Activated CD8-positive, alpha-beta T cell treated with anti-CD3 and anti-CD28 coated beads, Interleukin-2, amount 10 ng/mL, durations not matched to agents 7 days and 5 days (primary cell): ENCODE measurements at places on chromosomes 3 and 15. TPM values are rescaled to one million over a fixed set of nuclear protein-coding genes. Genes with fewer than 3 reads are reported as not detected.

- no peak overlapping the region for H3K4me3 ChIP-seq
- DNase-seq, result no peak
- H3K4me1 ChIP-seq, result no peaks in the 10 kb centered on the region
- no peak overlapping the region for H3K27ac ChIP-seq
- no peaks in the 10 kb centered on the region for H3K27me3 ChIP-seq
- H3K36me3 ChIP-seq, result no peaks in the 10 kb centered on the region
These were observed 730.4 kb downstream of the EDEM1 start for GRCh38 chr3:5917932-5918331.

GRCh38 chr3:128494367-128494650, 1.3 kb upstream of the GATA2 start:
- H3K27ac ChIP-seq, result no peak overlapping the region
- no peak overlapping the region for H3K4me3 ChIP-seq
- peaks cover 66% of the 10 kb centered on the region for H3K27me3 ChIP-seq
- H3K36me3 ChIP-seq, result no peaks in the 10 kb centered on the region
- DNase-seq, result no peak
- peaks cover 18% of the 10 kb centered on the region for H3K4me1 ChIP-seq

- H3K4me1 ChIP-seq, result peaks cover 24% of the 10 kb centered on the region
- peaks cover 2% of the 10 kb centered on the region for H3K36me3 ChIP-seq
- no peak overlapping the region for H3K27ac ChIP-seq
- H3K27me3 ChIP-seq, result no peaks in the 10 kb centered on the region
- no peak for DNase-seq
These were observed 227.8 kb downstream of the UBE2E2 start for GRCh38 chr3:23430781-23431398.

DNA sequence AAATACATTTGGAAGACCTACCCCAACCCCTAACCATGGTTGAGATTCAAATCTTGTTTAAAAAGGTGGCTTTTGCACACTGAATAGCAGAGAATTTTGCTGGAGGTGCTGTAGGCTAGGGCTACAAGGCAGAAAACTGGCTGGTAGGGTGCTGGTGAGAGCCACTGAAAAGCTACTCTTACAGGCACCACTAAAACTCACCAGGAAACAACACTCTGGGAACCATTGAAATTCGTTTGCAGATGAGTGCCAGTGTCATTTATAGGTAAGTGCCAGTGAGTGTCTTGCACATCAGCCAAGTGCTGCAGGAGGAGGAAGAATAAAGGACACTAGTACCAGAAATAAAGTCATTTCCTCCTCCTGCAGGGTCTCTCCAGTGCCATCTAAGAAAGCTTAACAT, 610.2 kb downstream of the ZNF385D start:
- no peak overlapping the region for H3K4me3 ChIP-seq
- no peak overlapping the region for H3K27ac ChIP-seq
- no peaks in the 10 kb centered on the region for H3K36me3 ChIP-seq
- H3K27me3 ChIP-seq, result no peaks in the 10 kb centered on the region

DNA sequence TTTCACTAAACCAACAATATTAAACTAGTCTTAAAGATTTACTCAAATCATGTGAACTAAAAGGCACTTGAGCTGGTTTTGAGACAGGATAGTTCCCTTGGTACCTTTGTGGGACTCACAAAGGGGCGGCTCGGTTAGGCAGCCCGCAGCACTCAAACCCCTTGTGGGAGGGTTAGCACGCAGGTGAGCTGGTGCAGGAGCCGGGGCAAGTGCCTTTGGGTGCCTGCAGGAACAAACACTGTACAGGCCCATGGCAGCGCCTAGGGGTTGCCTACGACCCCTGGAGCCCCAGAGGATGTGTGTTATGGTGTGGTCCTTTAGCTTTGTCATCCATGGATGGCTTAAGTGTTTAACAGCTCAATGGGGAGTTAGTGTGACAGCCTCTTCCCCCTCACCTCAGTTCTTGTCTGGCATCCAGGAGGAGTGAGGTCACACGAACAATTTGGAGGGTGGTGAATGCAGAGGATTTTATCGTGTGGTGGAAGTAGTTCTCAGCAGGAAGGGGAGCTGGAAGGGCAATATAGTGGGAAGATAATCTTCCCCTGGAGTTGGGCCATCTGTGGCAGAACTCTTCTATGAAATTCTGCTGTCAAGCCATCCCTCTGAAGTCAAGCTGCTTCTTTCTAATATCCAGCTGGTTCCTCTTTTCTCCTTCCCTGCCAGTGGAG, 470.9 kb downstream of the RBMS3 start:
- H3K36me3 ChIP-seq, result no peaks in the 10 kb centered on the region
- no peaks in the 10 kb centered on the region for H3K4me1 ChIP-seq
- H3K27me3 ChIP-seq, result peaks cover 2% of the 10 kb centered on the region
- no peak for DNase-seq

DNA sequence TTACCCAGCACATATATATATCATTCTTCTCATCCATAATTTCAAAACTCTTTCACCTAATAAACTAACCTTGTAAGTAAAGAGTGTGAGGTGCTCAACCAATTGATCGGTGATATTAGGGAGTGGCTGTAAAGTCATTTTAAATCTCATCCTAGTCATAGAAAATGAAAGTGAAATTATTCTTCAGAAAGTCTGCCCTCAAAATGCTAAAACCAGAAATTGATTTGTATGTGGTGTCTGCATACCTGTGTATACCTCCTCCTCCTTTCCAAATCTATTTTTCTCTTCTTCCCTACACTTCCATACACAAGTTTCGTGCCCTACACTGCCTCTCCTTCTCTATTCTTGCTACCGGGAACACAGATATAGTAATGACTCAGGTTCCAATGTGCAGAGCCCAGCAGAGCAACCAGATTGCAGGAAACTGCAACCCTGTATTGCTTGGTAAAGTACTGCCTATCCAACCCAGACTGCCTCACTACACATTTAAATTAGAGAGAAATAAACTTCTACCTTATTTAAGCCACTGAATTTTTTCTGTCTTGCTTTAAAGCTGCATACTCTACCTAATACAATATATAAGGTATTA, 7.4 kb upstream of the TBC1D5 start:
- H3K36me3 ChIP-seq, result no peaks in the 10 kb centered on the region
- H3K4me1 ChIP-seq, result peaks cover 28% of the 10 kb centered on the region
- peak overlapping the region; percentile 74 for H3K4me3 ChIP-seq
- peaks cover 4% of the 10 kb centered on the region for H3K27me3 ChIP-seq
- peak overlapping the region; percentile 85 for H3K27ac ChIP-seq

- H3K4me3 ChIP-seq, result no peak overlapping the region
- no peaks in the 10 kb centered on the region for H3K36me3 ChIP-seq
- no peaks in the 10 kb centered on the region for H3K27me3 ChIP-seq
- no peak for DNase-seq
These were observed 449.6 kb downstream of the MECOM start for GRCh38 chr3:169213956-169214355.

- DNase-seq, result no peak
- H3K27me3 ChIP-seq, result peaks cover 7% of the 10 kb centered on the region
- no peak overlapping the region for H3K4me3 ChIP-seq
- no peak overlapping the region for H3K27ac ChIP-seq
These were observed 47.7 kb upstream of the SLC7A14 start for GRCh38 chr3:170633573-170633972.

- H3K27me3 ChIP-seq, result peaks cover 6% of the 10 kb centered on the region
- no peak overlapping the region for H3K4me3 ChIP-seq
- H3K27ac ChIP-seq, result no peak overlapping the region
- H3K36me3 ChIP-seq, result no peaks in the 10 kb centered on the region
- H3K4me1 ChIP-seq, result no peaks in the 10 kb centered on the region
These were observed 132.7 kb upstream of the RAP2B start for GRCh38 chr3:153029350-153029749.

GRCh38 chr3:57960174-57960505, 48.1 kb upstream of the FLNB start:
- H3K4me1 ChIP-seq, result peaks cover 14% of the 10 kb centered on the region
- DNase-seq, result no peak
- no peak overlapping the region for H3K27ac ChIP-seq
- H3K4me3 ChIP-seq, result no peak overlapping the region
- no peaks in the 10 kb centered on the region for H3K36me3 ChIP-seq

GRCh38 chr3:4714045-4714444, 220.9 kb downstream of the ITPR1 start:
- no peak overlapping the region for H3K27ac ChIP-seq
- no peak for DNase-seq
- H3K36me3 ChIP-seq, result peaks cover 41% of the 10 kb centered on the region
- no peak overlapping the region for H3K4me3 ChIP-seq

GRCh38 chr15:27241943-27242342, 271.0 kb downstream of the GABRG3 start:
- H3K27ac ChIP-seq, result no peak overlapping the region
- no peak overlapping the region for H3K4me3 ChIP-seq
- no peak for DNase-seq
- no peaks in the 10 kb centered on the region for H3K4me1 ChIP-seq
- no peaks in the 10 kb centered on the region for H3K27me3 ChIP-seq
- H3K36me3 ChIP-seq, result no peaks in the 10 kb centered on the region

GRCh38 chr3:182879031-182879611, 85.8 kb downstream of the ATP11B start:
- no peak for DNase-seq
- peaks cover 37% of the 10 kb centered on the region for H3K36me3 ChIP-seq
- no peak overlapping the region for H3K27ac ChIP-seq
- H3K4me3 ChIP-seq, result no peak overlapping the region
- no peaks in the 10 kb centered on the region for H3K4me1 ChIP-seq

CPNE9 gene
- total RNA-seq, result not detected

CLASP2 gene
- 44.3 TPM for total RNA-seq

CYP19A1 gene
- total RNA-seq, result not detected

LDHAL6B gene
- total RNA-seq, result not detected

DENND6A gene
- total RNA-seq, result 23.9 TPM

HCN4 gene
- total RNA-seq, result not detected
